ENCODE measurements at places on chromosomes 11 and 22.

DNA sequence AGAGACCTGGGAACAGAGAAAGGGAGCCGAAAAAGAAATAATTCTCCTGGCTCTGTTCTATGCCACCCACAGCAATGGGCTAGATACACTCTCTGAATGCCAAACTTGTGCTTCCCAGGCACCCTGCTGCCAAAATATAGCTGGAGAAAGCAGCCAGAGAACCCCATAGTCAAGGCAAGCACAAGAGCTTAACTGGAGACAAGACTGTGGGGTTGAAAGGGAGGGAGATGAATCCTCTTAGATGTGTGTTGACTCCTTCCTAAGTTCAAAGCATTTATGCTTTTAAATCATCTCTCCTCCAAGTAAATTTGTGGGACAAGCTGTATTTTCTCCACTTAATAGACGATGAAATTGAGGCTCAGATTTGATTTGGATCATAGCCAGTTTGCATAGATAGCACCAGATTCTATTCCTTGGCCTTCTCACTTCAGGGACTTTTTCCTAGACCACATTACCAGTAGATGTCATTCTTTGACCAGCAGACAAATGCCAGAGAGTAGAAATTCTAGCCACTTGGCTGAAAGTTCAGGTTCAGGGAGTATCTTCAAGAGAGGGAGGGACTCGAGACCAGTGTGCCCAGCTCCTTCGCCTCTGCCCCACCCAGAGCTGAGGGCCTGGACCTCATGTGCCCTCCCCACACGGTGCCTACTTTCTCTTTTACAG lies 16.5 kb upstream of the ETS1 start:
- no peak for DNase-seq

DNA sequence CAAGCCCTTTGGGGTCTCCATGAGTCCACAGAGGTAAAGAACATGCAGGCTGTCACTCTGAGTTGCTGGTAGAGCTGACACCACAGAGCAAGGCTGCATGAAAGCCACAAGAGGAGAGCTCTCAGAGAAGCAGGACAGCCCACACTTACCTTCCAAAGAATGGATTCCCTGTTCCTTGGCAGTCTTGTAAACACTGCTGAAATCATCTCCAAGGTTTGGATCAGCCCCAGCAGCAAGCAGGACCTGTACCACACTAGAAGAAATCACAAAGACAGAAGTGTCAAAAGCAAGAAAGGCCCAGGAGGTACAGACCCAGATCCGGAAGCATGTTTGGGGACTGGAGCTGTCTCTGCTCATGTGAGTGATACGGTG lies 54.2 kb downstream of the CLPB start:
- no peak for DNase-seq

DNA sequence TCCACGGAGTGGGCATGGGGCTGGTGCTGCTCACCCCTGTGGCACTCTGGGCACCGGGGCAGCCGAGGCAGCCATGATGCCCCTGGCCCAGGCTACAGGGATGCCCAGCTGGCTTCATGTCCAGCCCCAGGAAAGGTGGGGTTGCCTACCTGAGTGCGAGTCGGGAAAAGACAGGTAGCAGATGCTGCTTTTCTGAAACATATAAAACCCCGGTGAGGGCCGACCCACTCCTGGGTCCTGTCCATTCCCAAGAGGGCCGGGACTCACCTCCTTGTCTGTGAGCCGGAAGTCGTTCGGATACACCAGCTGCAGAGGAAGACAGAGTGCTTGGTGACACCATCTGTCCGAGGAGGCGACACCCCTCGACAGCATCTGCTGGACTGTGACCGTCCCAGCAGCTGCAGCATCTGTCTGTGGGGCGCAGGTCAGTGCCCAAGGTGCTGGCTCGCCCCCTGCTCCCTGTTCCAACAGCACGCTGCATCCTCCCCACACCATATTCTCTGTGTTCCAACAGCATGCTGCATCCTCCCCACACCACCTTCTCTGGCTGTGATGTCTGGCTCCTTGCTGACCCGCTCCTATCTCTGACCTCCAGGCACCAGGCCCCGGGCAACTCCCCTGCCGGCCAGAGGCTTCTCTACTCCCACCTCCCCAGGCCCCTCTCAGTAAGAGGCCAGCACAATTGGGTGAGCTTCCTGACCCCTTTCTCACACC lies 8.0 kb downstream of the DENND6B start:
- no peak for DNase-seq

- no peak for DNase-seq
Observed at GRCh38 chr11:19818619-19819018, 106.0 kb downstream of the NAV2 start.

DNA sequence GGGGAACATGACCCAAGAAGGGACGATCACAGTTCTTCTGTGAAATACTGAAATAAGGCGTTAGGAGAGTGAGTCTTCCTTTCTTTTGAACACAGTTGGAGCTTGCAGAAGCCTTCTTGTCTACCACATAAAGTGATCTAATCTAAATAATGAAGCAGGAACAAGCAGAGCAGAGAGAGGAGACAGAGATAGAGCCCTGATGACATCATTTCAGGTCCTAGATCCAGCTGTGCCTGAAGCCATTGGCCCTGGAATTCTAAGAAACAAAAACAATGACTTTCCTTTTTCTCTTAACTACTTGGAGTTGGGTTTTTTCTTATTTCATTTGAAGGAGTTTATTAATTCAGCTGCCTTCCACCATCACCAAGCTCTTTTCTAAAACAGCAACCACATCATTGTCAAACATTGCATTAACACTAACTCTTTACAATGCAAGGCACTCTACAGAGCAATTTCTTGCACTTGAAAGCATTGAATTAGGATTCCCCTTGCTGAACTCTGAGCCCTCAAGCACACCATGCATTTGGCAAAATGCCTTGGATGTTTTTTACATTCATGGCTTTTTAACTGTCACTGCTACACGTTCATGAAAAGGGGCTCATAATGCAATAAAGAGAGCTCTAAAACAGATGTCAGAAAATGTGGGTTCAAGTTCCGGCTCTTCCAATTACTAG lies 117.2 kb upstream of the TIMP3 start:
- peak; percentile 11 for DNase-seq

GRCh38 chr11:86463120-86463519 lies 88.4 kb downstream of the CCDC81 start:
- no peak for DNase-seq

DNA sequence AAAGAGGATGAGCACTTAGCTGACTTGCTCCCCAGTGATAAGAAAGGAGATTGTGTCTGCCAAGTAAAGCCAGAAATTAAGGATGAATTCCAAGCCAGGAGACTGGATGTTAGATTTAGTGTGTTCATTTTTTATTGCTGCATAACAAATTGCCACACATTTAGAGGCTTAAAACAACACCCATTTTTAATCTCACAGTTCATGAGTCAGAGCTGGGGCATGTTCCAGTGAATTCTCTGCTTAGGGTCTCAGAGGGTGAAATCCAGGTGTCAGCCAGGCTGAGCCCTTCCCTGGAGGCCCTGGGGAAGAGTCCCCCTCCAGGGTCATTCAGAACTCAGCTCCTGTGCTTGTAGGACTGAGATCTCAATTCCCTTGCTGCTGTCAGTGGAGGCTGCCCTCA lies 352.8 kb downstream of the BUD13 start:
- DNase-seq: no peak

- DNase-seq: peak; percentile 68
Observed at GRCh38 chr11:19951558-19952115, 208.6 kb downstream of the DBX1 start.

DNA sequence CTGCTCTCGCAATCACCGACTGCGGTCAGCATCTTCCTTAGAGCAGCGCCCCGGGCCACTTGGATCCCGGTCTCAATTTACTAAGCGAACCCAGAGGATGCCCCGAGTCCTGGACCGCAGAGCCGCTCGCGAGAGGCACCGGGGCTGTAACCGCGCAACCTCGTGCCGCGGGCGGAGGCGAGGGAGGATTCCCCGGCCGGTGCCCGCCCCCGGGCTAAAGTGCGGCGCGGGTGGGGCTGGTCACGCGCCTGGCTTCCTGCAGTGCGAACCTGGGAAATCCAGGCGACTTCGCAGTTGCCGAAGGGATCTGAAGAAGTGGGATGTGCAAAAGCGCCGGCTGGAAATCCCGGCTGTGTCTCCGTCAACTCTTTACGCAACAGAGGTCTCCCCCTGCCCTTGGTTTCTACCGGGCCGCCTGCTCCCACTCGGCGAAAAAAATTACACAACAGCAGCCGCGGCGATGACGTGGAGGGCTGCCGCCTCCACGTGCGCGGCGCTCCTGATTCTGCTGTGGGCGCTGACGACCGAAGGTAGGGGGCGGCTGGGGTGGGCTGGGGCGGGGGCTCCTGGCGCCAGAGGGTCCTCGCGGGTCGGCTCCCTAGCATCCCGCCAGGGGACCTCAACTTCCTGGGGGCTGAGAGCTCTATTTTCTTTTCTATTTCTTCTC lies at the start of gene NCR3LG1:
Gene NCR3LG1, plus strand, starts transcription at position 291 of the 667 bp plus-strand sequence. Its CDS starts 170 bp downstream, at position 461.
- DNase-seq: peak; percentile 90

DNA sequence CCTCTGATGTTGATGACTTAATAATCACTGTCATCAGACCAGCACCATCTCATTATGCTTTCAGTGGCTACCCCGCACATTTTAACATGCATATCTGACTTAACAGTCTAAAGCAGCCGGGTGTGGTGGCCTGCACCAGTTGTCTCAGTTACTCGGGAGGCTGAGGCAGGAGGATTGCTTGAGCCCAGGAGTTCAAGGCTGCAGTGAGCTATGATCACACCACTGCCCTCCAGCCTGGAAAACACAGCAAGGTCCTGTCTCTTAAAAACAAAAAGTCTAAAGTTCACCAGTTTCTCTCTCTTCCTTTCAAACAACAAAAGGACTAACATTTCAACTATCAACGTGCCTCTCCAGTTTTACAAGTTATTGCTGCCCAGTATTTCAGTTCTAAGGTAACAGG lies 55.3 kb upstream of the GAB2 start:
- DNase-seq: no peak

DNA sequence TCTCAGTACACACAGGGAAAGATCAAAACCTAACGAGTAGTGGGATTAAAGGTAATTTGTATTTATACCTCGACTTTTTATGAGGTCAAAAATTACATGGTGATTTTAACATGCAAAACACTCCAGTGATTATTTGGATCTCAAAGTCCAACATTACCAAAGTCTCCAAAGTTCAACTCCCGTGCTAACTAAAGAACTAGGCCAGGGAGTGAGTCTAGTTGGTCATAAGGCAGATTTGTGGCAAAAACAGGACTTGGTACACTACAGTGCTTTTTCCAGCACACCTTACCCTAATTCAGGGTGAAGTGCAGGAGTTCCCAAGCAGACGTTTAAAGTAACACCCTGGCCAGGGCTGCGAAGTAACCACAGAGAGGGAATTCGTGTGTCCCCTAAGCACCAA lies 1.1 kb downstream of the PUS3 start:
- DNase-seq: no peak

DNA sequence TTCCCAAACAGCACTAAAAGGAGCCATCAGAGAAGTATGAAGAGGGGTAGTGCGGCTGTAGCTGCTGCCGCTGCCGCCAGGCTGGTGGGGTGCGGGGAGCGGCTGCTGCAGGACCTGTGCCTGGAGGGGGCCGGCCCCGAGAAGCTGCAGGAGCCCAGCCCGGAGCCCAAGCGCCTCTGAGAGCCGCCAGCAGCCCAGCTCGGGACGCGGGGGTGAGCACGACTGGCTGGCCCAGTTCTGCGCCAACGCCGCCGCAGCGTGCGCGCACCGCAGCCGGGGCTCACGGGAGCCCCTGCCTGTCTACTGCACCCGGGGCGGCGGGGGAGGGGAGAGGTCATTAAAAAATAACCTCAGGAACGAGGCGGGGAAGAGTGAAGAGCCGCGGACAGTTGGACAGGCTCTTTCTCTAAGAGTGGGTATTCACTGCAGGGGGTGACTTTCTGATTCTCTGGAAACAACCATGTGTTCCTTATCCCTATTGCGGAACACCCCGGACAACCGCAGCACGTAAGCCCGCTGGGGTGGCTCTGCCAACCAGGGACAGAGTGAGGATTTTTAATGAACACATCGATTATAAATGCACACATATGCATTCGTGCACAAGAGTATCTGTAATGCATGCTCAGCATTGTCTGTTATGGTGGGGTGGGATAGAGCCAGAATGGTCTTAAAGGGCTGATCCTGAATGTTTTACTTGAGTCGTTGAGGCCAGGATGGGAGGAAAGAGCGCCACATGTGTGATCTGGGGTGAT lies 453 bp downstream of the GAS2 start:
- DNase-seq: no peak

- no peak for DNase-seq
Observed at GRCh38 chr22:19843107-19843856, 11.4 kb downstream of the GNB1L start.

DNA sequence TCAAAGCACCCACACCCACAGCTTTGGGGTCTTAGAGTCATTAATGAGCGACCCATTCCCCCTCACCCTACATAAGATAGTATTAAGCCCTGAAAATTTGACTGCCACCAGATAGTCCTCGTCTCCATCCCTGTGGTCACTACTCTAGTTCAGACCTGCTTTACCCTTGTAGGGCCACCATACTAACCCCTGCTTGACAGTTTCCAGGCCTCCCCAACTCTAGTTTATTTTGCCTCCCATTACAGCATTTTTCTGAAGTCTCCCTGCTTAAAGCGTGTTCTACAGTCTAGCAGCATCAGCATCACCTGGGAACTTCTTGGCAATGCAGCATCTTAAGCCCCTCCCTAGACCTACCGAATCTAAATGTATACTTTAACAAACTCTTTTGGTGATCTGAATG lies 192.4 kb downstream of the MAML2 start:
- no peak for DNase-seq

GRCh38 chr11:2734181-2735052 lies 34.6 kb upstream of the KCNQ1OT1 start:
- DNase-seq: no peak

GRCh38 chr11:132632641-132633124 lies 899.6 kb downstream of the OPCML start:
- peak; percentile 80 for DNase-seq

DNA sequence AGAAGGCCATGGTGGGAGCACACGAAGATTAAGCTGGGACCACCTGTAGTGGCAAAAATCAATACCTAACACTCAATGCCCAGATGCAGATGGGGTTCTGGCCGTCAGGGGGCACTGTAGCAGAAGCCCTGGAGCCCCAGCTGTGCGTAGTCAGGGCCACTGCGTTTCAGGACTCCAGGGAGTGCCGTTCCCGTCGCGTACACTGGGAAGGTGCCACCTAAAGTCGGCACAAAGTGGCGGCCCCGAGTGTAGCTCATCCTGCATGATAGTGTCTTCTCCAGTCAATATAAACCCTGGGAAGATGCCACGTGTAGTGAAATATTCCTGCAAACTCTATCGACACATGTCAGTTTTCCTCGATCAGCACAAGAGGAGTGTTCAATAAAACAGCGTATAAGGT lies 123.8 kb upstream of the NTM start:
- DNase-seq: no peak

DNA sequence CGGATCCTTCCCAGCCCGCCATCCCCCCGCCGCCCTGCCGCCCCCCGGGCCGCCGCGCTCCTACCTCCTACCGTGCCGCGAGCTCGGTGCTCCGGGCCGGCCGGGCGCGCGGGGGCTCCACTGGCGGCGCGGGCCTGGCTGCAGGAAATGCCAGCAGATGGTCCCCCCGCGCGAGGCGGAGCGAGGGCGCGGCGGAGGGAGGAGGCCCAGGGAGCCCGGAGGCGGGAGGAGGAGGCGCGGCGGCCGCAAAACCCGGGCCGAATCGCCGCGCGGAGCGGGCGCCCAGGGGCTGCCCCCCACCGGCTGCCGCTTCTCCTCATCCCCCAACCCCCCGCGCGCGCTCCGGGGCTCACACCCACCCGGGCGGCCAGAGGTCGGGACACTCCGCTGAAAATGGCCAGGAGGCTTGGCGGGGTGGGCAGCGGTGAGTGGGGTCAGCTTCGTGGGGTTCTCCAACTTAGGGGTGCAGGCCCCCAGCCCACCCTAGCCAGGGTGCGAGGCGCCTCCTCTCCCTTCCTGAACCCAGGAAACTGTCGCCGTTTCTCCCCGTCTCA lies at the start of gene OSBPL5:
Gene OSBPL5, minus strand, starts transcription at position 159 of the 554 bp plus-strand sequence. CDS start 36,162 bp downstream, outside the sequence.
- DNase-seq: peak; percentile 72
